ENCODE measurements at places on chromosomes 7 and 10. TPM values are rescaled to one million over a fixed set of nuclear protein-coding genes. Genes with fewer than 3 reads are reported as not detected.

DNA sequence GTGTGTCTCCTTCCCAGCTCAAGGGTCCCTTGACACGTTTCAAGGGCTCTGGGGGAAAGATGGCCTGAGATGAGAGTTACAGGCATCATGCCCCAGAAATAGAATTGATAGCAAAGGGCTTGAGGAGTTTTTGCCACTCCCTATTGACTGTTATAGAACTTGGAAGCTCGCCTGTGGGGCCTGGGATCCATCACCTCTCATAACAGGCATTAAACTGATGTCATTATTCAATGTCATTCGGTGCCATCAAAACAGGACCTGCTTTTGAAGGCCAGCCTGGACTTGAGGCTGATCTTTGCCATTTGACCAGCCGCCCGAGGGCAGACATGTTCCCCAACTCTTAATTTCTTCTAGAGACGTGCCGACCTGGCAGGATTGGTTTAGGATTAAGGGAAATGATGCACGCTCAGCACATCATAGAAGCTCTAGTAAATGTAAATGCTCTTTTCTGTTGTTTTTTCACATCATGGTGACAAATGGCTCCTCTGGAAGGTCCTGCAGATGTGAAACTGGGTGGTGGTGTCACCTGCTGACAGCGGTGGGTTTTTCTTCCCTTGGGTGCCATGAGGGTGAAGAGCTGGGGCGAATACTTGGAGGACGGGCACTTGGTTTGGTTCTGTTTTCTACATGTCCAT lies 16.7 kb upstream of the KLF6 start:
- H3K4me3 ChIP-seq: no peak overlapping the region
- peaks cover 2% of the 10 kb centered on the region for H3K4me1 ChIP-seq
- DNase-seq: no peak
- H3K27ac ChIP-seq: no peak overlapping the region

- no peak overlapping the region for H3K27ac ChIP-seq
- no peak overlapping the region for H3K4me3 ChIP-seq
Measured at GRCh38 chr7:128858380-128859231, 4.0 kb upstream of the ATP6V1F start.

- DNase-seq: no peak
- no peaks in the 10 kb centered on the region for H3K4me1 ChIP-seq
- H3K27ac ChIP-seq: no peak overlapping the region
- H3K36me3 ChIP-seq: no peaks in the 10 kb centered on the region
Measured at GRCh38 chr7:134686786-134687185, 40.1 kb downstream of the BPGM start.

GRCh38 chr7:107049480-107049879 lies 5.0 kb downstream of the PRKAR2B start:
- no peak overlapping the region for H3K4me3 ChIP-seq
- no peaks in the 10 kb centered on the region for H3K27me3 ChIP-seq
- peaks cover 6% of the 10 kb centered on the region for H3K4me1 ChIP-seq
- no peak for DNase-seq
- no peak overlapping the region for H3K27ac ChIP-seq

DNA sequence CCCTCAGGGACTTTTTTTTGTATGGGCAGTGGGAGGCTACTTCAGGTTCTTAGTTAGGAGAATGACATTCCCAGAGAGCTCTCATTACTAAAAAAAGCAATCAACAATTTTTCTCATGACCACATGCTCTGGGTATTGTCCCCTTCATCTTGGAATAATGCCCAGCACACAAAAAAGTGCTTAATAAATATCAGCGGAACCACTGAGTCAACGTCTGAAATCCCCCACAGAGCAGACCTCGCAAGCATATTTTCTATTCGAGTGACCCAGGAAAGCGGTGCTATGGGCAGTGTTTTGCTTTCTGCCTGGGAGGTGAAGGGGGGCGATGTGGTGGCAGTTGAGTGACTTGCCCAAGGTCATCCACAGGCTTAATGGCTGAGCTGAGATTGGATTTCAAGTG lies 493.4 kb upstream of the ZMIZ1 start:
- no peak overlapping the region for H3K4me3 ChIP-seq
- no peak overlapping the region for H3K27ac ChIP-seq
- no peak for DNase-seq
- no peaks in the 10 kb centered on the region for H3K4me1 ChIP-seq
- H3K36me3 ChIP-seq: no peaks in the 10 kb centered on the region

DNA sequence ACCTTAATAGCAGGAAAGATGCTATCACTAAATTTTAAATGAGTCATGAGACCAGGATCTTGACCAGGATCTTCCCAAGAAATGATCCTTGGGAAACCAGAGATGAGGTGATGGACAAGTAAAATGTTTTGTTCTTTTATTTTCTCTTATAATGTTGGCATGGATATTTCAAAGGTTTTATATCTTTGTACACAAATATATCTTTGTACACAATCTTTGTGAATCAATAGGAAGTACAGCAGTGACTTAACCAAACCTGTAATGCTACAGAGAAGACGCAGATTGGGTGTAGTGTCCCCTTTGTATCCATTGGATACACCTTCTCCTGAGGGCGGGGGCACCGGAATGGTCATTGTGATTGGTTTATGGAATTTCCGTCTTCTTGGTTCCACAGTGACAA lies 180.1 kb upstream of the CCDC6 start:
- no peak overlapping the region for H3K4me3 ChIP-seq
- H3K4me1 ChIP-seq: peaks cover 5% of the 10 kb centered on the region
- no peaks in the 10 kb centered on the region for H3K36me3 ChIP-seq
- no peak overlapping the region for H3K27ac ChIP-seq

- DNase-seq: no peak
- H3K4me1 ChIP-seq: no peaks in the 10 kb centered on the region
- no peaks in the 10 kb centered on the region for H3K36me3 ChIP-seq
- no peak overlapping the region for H3K4me3 ChIP-seq
Measured at GRCh38 chr10:121772406-121772805, 155.4 kb downstream of the ATE1 start.

GRCh38 chr7:55555160-55555559 lies 17.1 kb downstream of the VOPP1 start:
- H3K36me3 ChIP-seq: no peaks in the 10 kb centered on the region
- no peak overlapping the region for H3K4me3 ChIP-seq
- H3K27ac ChIP-seq: no peak overlapping the region
- no peak for DNase-seq
- peaks cover 13% of the 10 kb centered on the region for H3K4me1 ChIP-seq

DNA sequence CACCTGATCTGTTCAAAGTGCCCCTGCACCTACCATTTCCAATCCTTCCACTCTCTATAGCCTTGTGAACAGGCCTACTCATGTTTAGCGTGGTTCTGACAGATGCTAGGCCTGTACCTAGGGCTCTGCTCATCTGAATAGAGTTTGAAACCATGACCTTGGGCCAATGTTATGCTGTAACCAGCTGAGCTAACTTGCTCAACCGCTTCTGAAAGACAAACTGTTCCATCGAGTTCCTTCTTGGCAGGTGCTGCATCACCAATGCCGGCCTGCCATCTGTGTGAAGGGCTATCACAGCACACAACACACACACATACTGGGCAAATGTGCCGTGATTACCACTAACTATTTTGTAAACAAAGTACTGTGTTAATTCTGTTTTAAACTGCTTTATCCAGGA lies 419.0 kb upstream of the GALNT17 start:
- H3K4me1 ChIP-seq: peaks cover 19% of the 10 kb centered on the region
- H3K27me3 ChIP-seq: no peaks in the 10 kb centered on the region
- no peak overlapping the region for H3K27ac ChIP-seq

CHST3 gene
- total RNA-seq: 5.7 TPM

KNDC1 gene
- 19.3 TPM for total RNA-seq

TRIM50 gene
- total RNA-seq: not detected

TAS2R41 gene
- total RNA-seq: not detected

CRYGN gene
- 1.0 TPM for total RNA-seq

GHRHR gene
- total RNA-seq: 6.5 TPM

COL28A1 gene
- 0.22 TPM for total RNA-seq

Measured in H1 (cell line).